Stimulated activated CD4-positive, alpha-beta T cell treated with anti-CD3 and anti-CD28 coated beads, Interleukin-4, amount 100 ng/mL, for 4 hours (primary cell): ENCODE measurements at places on chromosomes 12 and 14.

DNA sequence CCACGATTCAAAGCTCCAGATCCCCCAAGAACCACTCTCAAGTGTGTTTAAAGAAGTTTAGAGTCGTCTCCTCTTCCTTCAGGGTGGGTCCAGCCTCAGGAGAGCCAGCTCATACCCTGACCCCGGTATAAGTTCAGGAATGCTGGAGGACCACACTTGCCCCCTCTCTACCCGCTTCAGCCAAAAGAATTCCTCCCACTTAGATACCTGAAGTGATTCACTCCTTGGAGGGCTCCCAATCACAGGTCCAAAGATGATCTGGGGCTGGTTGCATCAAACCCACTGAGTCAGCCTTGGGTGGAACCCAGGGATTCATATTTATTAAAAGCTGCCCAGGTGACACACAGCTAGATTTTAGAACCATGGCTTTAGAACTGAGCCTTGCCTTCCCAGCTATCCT, 133.5 kb upstream of the PARP11 start:
- DNase-seq = no peak

DNA sequence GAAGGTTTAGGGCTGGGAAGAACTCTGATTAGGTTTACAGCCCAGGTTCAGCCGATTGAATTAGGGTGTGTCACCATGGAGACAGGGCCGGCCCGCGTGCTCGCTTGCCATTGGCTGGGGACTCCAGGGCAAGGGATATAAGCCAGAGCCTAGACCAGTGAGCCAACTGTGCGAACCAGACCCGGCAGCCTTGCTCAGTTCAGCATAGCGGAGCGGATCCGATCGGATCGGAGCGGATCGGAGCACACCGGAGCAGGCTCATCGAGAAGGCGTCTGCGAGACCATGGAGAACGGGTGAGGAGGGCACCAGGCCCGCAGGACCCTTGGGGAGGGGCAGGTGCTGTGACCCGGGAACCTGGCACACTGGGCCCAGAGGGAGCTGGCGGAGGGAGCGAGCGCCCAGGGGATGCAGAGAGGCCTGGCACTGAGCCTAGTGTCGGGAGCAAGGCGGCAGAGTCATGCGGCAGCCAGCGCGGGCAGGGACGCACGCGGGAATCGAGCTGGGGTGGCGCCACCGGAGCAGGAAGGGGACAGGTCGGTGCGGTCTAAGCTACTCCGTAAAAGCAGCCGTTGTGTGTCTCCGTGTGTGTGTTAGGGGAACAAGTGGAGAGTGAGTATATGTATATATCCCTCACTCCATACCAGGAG, at the start of gene PNP:
PNP (plus strand) TSS at position 165 of the 648 bp plus-strand sequence; CDS start at position 284, 119 bp downstream.
- peak; percentile 87 for DNase-seq

DNA sequence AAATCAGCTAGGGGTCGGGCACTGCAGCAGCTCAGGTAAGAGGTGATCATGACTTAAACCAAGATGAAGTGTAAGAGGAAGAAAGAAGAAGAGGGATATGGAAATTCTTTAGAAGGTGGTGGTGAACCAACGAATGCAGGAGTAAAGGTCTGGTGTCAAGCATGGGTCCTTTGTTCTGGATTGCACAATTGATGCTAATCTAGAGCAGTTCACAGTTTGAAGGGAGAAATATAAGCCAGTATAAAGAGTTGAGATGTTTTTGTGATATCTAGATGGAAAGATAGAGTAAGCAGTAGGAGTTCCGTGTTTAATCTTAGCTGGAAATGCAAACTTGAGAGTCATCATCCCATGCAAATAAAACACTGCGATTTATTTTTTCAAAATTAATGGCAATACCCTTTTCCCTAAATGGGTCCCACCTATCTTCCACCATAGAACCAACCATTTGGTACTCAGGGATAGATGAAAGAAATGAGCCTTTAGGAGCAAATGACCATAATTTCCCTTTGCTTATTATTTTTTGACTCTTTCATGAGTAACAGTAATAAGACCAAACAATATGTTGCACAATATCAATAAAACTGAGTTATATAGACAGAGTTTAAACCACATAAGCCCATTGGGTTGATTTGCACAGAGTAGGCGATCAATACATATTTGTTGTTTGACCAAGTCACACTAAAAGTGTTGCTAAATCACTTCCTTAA, 15.0 kb upstream of the MGP start:
- no peak for DNase-seq

- DNase-seq = no peak
These were observed 496.4 kb downstream of the PCNX1 start for GRCh38 chr14:71403656-71404055.

DNA sequence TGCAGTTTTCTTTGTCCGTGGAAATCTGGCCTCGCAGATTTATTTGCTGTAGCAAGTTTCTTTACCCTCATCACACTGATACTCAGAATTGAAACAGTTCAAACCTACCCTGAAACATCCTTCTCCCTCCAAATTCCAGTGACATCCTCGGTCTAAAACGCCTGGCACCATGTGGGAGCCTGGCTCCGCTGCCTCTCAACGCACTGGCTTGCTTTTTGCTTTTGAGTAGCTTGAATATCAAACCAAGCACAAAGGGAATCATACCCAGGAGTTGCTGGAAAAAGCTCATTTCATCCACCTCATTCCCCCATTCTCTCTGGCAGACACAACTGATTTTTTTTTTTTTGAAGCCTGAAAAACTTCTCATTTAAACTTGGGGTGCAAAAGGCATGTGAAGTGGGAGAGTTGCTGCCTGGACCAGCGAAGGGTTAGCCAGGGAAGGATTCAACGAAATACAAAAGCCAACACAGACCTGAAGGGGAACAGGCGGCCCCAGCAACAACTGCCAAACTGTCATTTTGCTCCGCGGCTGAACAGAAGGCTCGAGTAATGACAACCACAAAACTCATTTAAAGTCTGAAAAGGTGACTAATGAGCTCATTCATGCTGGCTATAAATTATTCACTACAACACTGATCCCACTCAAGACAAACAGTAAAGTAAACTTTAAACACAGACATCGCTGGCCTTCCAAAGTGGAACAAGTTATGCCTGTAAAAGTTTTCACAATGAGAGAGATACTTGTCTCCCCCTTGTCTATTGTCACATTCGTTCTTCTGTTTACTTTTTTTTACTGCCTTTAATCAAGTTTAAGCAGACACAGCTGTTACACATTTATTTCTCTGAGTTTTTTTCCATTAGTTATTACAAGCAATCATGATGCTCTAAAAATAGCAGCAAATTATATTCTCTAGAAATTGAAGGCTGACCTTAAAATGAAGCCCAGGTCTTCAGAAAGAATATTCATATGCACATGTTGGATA, 12.5 kb upstream of the FOXN3 start:
- peak; percentile 48 for DNase-seq

DNA sequence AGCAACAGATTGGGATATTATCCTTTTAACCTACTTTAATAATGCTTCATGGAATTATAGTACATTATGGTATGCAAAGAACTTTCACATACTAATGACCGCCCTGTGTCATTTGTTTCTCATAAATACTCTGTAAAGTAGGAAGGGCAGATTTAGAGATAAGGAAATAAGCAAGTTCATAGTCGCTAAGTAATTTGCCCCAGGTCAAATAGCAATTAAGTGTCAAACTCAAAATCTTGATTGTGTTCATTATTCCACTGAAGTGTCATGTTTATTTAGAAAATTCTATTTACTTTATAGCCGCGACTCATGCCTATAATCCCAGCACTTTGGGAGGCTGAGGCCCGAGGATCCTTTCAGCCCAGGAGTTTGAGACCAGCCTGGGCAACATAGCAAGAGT, 98.7 kb upstream of the ATF1 start:
- DNase-seq = no peak

DNA sequence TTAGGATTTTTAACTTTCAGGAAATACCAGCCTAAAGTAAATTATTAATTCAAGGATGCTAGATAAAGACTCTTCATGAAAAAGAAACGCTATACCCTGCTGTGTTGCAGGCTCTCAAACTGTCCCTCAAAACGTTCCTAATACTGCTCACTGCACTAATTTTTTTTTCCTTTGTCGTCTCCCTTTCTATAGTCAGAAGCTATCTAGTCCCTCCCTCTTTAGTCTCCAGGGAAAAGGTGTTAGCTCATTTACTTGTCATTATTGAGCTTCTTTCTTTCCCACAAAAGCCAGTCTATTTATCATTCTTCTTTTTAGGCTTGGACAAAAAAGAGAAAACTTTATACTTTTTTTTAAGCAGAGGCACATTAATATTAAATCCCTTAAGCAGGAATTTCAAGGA, 30.3 kb upstream of the INSM2 start:
- no peak for DNase-seq

GRCh38 chr14:95322651-95323050, 2.9 kb upstream of the CLMN start:
- no peak for DNase-seq

- DNase-seq = no peak
These were observed 57.9 kb downstream of the RERG start for GRCh38 chr12:15163030-15163976.

DNA sequence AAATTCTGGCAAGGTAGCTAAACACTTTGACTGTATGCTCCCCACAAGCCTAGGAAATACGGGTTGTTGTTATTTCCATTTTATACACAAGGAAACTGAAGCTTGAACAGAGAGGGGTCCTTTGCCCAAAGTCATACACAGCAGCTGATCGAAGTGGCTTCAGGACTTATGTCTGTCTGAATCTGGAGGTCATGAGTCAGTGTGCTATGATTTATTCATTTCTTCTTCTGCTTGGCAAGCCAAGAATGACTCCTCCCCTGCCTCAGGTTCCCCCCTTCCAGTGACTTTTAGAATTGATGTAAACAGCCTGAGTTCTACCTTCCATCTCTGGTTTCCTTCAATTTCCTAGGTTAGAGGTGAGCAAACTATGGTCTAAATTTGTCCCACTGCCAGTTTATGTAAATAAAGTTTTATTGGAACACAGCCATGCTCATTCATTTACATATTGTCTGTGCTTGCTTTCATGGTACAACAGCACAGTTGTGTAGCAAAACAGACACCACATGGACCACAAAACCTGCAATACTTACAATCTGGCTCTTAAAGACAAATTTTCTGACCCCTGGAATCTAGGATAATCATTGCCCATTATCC, 34.9 kb upstream of the WSCD2 start:
- DNase-seq = no peak

DNA sequence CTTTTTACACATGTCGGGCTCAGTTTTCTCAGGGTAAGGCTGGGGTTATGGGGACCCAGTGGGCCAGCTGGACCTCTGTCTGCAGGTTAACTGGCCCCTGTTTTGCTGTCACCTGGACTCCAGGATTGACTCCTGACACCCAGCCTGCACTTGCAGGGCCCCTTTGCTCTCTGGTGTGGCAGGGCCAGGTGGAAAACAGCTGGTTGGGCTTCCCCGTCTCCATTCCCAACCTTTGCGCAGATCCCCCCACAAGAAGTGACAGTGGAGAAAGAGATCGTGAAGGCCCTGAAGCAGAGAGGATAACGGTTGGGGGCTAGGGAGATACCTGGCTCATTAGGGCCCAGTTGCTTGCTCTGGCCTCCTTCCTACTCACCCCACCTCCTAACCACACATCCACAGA, 1.5 kb upstream of the PPP1R1A start:
- DNase-seq = no peak
